Memory B cell (primary cell): ENCODE measurements at places on chromosomes 5 and 9.

DNA sequence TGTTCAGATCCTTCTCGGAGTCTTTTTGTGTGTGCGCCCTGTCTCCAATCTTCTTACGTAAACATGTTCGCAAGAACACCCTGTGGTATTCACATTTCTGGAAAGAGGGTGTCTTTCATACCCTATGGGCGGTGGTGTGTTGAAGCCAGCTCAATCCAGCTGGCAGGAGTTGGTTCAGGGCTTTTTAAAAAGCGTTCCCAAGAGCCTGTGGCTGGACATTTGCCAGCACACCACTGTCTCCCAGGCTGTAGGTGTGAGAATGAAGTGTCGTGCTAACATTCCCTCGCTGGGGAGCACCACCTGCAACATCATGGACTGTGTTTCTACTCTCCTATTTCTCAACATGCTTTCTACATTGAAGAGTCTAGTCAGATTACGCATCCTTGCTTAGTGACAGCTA, 51.7 kb downstream of the S1PR3 start:
- DNase-seq = no peak

DNA sequence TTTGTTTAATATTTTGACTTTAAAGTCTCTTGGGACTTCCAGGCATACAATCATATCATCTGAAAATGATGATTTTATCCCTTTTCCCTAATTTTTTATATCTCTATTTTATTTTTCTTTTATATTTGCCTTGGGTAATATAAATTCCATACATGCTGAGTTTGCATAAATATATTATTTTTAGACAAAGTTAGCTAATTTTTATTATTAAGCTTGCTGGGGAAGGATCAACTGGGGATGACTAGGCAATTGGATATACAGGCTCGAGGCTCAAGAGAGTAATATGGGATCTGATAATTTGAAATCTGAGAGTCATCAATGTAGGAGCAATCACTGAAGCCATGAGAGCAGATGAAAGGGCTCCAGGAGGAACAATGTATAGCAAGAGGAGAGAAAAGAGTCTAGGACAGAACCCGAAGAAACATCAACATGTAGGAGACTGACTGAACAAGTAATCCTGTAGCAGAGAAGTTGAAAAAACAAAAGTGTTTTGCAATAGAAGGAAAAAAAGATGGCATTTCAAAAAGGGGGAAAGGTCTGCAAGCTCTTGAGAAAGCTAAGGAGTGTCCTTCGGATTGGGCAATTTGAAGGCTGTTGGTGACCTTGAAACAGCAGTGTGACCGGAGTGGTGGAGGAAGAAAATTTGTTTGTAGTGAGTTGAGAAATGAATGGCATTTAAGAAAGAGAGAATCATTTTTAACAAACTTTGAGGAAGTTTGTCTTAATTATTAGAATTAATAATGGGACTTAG, 17.0 kb upstream of the RHOBTB3 start:
- DNase-seq = no peak

DNA sequence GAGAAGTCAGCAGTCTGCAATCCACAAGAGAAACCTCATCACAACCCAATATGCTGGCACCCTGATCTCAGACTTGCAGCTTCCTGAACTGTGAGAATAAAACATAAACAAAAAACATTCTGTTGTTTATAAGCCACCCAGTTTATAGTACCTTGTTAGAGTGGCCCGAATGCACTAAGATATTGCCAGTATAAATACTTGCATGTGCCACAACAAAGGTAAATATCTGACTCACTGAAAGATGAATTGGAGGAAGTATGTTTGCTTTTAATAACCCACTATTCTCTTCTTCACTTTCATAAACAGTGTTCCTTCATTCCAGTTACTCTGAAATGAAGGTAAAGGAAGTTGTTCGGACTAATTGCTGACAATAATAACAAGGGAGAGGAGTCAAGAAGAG, 1163.4 kb upstream of the CDH6 start:
- no peak for DNase-seq

GRCh38 chr5:54837981-54838380, 147.4 kb downstream of the ESM1 start:
- no peak for DNase-seq

- no peak for DNase-seq
Observed at GRCh38 chr9:86406366-86406765, 52.2 kb upstream of the TUT7 start.

DNA sequence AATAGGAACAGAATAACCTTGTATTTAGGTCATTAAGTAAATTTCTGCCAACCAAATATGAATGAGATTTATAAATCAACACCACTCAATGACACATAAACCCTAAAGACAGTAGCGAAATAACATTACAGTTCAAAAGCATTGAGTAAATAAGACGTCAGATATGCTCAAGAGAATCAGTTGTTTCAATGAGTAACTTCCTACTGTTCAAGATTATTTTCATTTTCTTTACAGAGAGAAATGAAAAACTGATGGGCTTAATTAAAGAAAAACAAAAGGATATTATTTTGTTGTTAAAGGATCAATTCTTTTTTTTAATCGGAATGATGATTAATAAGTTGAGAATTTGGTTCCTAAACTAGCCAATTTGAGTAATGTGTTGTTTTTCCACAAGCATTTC, 150.1 kb downstream of the BNC2 start:
- no peak for DNase-seq

DNA sequence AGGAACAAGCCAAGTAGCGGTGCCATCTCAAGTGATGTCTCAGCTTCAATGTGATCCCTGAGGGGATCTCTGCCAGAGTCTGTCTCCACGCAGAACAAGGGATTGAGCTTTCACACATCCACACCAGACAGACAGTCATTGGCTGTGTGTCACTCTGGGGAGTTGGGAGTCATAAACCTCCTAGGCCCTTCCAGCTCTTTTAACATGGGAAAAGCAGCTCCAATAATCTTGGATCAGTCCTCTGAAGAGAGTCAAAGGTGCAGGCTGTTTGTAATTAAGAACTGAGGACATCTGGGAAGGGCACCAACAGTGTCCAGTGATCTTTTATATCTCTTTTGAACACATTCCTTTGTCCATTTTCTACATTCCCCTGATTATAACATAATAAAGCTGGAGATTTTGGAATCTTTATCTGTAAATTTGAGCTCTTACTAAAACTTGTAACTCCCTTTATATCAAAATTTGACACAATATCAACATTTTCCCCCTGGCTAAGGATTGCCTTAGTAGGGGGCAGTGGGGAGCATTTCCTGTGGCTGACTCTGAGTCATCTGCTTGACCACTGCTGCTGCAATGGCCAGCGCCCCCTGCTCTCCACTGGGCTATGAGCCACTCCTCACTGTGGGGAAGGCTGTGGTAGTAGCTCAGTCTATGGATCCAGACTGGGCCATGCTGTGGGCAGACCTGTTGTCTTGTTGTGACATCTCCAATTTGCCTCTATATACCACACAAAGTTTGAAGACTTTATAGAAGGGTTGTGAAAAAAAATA, 284.4 kb downstream of the OSTF1 start:
- DNase-seq = no peak

GRCh38 chr9:103319979-103320378, 324.8 kb downstream of the CYLC2 start:
- DNase-seq = no peak
